ENCODE measurements at places on chromosomes 5 and 9.

- DNase-seq = no peak
These were observed 100.9 kb downstream of the PRKACG start for GRCh38 chr9:68913054-68913453.

DNA sequence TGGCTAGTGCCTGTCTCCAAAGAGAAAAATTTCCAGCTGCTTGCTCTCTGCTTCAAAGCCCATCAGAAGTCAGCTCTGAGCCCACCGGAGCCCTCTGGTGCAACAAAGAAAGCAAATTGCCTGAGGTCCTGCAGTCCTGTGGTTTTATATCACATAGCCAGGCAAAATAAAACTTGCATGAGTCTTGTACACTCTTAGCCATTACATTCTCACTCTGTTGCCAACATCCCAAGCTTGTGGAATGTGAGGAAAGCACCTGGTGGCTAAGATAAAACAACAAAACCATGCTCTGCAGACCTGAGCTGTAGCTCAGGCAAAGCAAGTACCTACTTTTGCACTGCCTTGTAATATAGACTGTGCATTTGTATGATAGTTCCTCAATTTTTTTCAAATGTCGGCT, 133.7 kb downstream of the GPBP1 start:
- no peak for DNase-seq

DNA sequence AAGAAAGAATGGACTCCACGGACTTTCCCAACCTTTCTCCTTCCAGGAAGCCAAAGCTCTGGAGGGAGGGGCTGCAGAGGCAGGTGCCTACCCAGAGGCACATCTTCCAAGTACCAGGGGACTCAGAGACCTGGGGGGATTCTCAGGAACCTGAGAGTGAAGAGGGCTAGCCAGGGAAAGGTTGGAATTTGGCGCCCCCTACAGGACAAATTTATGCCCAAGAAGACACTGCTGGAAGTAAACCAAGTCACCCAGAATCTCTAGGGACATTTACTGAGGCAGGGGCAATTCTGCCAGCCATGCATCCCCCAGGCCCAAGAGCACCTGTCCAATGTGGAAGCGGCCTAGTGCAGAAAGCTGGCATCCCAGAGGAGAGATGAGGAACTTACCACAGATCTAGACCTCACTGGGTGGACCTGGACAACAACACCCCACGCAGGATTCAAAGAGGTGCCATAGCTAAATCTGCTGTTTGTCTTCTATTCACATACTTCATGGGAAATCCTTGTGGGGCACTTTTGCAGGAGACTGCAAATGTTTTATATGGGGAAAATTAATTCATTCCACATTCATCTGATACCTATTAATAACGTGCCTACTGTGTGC, 25.9 kb upstream of the IDNK start:
- peak; percentile 26 for DNase-seq

DNA sequence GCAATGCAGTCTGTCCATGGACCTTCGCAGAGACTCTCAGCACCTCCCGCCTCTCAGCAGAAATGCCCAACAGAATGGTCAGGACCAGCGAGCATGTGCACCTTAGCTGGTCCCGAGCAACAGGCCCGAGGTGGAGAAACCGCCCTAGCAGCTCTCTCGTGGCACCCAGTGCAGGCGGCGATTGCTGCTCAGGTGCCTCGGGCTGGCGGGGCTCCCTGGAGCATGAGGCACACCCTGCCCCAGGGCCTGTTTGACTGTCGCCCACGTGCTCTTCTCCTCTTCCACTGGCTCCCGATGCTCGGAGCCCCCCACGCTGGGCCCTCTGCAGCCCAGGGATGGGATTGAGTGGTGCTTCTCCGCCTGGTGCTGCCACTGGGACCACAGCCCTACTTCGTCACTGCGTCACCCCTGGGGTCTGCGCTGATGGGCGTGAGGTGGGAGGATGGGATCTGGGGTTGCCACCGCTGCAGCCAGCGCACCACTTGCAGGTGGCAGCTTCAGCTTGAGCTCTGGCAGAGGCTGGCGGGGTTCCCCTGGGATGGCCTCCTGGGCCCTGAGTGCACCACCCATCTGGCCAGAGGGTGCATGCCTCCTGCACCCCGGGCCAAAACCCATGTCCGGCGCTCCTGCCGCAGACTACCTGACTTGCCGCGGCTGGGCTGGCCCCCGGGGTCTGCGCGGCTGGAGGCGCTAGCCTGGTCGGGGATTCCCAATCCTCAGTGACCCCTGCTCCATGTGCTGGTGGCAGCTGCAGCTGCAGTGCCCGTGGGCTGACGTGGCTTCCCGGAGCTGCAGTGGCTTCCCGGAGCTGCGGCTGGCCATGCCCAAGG, 244.2 kb downstream of the FOXD4L6 start:
- DNase-seq = no peak

DNA sequence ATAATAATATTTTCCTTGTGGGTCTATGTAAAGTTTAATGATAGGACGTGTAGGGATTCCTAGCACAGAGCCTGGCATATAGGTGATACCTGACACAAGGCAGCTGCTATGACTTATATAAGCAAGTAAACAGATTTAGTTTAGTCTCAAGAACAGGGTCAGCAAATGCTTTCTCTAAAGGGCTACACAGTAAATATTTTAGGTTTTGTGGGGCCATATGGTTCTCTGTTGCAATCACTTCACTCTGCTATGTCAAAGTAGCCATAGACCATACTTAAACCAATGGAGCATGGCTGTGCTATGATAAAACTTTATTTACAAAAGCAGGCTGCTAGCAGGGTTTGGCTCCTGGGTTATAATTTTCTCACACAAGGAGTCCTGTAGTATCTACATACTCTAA, 204.8 kb upstream of the KLF4 start:
- DNase-seq = no peak

- DNase-seq = no peak
These were observed 204.4 kb upstream of the IER5L start for GRCh38 chr9:129382281-129383018.

GRCh38 chr9:134057751-134058701, 9.8 kb downstream of the BRD3 start:
- DNase-seq = no peak

DNA sequence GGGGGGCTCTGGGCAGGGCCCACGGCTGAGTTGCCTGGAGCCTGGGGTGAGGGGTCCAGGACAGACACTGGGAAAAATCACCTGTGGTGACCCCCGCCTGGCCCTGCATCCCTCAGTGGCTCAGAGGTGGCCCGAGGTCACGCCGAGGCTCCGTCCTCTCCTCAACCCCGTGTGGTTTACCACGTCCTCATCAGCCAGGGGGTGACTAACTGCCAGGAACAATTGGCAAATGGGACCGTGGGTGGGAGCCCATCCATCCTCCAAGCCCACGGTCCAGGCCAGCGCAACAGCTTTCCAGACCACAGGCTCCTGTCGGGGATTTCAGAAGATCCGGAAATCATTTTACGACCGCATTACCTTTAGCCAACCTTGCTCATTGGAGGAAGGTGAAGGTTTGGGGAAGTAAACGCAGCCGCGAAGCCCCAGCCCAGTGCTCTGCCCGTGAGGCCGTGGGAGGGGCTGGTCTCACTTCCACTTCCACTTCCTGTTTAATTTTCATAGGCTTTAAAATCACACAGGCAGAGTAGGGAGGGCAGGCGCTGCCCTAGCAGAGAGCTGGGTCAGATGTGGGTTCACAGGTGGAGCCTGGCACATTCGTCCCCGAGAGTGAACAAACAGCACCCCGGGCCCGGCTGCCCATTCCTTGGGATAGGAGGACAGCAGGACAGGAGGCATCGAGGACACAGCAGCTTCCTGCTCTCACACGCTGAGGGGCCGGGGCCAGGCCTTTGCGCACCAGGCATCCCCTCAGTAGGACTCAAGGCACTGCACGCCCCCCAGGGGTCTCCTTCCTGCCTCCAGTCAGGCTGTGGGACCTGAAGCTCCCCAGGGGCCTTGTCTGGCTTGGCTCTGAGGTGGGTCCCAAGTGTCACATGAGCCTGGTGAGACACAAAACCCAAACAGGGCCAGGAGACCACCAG, 19.8 kb upstream of the SLC9A3 start:
- no peak for DNase-seq

DNA sequence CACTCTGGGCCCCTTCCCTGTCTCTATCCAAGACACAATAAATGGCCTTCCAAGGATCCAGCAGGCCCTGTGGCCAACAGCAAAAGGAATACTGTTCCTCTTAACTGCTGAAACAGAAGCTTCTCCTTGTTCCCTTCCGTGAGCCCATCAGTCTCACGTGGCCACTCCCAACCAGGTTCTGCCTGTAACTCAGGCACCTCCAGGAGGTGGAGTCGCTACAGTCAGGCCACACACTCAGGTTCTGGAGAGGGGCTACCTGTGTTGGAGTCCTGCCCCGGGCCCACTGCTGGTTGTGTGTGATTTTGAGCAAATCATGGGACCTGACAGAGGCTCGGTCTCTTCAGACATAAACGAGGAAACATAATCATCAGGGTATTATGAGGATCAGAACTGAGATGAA, 10.3 kb downstream of the FAT2 start:
- no peak for DNase-seq

DNA sequence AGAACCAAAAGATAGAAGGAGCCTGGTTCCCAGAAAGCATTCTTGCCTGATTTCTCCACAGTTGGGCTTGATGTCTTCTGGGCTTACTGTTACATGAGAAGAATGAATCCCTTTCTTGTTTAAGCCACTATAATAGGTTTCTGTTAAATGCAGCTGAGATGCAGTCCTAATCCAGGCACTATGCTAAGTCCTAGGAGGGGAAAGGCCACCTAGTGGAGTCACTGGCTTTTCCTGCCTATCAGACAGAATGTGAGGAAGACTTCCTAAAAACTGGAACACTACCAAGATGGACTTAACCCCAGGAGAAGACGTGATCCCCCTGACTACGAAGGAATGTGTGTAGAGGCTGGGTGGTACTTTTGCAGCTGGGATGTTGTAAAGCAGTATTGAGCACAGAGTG, 34.3 kb upstream of the FSD1L start:
- DNase-seq = no peak

- DNase-seq = no peak
These were observed 42.0 kb downstream of the SFXN1 start for GRCh38 chr5:175520321-175520720.

DNA sequence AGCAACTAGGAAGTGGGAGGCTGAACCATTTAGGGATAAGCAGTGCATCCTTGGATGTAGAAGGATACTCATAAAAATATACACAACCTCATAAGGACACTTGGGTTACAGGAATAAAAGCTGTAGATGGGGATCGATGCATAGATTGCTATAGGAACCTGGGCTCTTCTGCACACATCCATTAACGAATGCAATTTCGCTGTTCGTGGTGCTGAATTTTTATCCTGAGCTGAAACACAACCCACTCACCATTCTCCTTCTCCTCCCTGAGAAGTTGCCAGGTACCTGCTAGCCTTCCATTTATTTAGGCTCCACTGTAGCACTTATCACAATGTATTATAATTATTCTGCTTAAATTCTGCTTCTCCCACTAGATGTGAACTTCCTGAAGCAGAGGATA, 320.6 kb upstream of the BRINP1 start:
- DNase-seq = no peak

GRCh38 chr5:57592236-57592635, 109.6 kb upstream of the ACTBL2 start:
- no peak for DNase-seq

DNA sequence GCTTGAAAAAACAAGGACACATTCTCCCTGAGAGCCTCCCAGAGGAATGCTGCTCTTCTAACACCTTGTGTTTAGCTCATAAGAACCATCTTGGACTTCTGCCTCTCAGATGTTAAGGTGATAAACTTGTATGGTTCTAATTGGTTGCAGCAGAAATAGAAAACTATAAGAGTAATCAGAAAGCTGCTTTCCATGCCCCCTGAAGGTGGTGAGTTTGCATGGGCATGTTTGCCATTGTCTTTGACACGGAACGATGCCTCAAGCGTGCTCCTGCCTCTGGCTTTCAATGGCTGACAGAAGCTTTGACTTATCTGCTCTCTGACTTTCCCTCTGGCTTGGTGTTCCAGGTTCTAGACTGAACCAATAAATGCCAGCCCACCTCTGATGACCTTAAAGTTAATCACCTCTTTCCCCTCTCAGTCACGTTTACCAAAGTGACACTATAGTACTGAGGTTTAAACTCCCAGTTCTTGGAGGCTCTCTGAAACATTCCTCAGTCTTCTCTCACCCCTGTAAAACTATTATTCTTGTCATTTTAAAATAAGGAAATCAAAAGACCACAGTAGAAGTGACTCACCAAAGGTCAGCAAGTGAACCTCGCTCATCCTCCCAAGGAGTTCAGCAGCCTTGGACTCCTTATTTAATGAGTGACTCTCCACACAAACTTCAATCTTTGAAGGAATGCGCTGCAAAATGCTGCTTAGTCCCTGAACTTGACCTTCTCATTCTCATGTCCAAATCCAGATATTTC, 103.6 kb downstream of the PIK3R1 start:
- peak; percentile 62 for DNase-seq

DNA sequence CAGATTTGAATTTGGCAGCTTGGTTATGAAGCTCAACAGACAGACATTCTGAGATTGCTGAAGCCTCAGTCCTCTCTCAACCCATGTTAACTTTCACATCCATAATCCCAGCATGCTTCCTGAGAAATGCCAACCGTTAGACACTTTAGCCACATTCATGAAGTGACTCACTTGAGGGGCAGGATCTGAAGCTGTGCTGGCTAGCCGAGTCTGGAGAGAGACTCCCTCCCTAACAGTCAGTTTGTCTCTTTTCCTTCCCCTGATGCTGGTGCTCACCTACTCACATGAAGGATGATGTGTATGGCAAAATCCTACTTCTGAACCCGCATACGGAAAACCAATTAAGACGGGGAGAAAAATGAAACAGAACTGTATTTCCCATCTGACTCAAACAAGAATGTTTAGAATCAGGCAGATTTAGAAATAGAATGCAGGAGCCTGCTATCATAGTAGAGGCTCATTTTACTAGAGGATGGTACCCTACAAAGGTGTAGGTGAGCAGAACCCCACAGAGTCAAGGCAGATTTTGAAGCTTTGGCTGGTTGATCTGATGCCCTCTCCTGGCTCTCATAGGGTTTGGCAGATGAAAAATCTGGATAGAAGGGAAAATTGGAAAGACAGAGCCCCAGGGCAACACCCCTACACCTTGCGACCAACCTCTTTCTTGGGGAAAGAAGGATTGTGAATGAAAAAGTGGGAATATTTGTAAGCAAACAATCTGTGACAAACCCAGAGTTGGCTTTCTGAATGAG, 150.9 kb upstream of the LHFPL2 start:
- peak; percentile 14 for DNase-seq

DNA sequence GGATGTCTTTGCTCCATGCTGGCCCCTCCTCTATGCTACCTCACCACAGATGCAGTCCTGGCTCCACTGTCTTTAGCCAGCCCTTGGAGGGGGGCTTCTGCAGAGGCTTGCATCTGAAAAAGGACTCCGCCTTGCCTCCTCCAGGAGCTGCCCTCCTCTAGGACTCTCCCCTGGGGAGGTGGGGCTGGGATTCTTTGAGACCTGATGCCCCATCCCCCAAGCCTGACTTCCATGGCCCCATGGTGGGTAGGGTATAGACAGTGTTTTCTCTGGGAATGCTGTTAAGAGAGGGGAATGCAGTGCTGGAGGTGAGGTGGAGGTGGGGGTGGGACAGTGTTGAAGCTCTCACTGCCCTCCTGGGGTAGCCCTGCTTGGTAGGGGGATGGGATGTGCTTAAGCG, 14.3 kb downstream of the JADE2 start:
- no peak for DNase-seq

- DNase-seq = peak; percentile 31
These were observed 92.4 kb downstream of the NFIB start for GRCh38 chr9:14221558-14221957.

Data from amniotic stem cell (primary cell).